Stimulated activated CD4-positive, alpha-beta T cell treated with anti-CD3 and anti-CD28 coated beads, Interleukin-1b, Interleukin-23, amount 100 ng/mL, for 48 hours (primary cell): ENCODE measurements at places on chromosomes 11 and 22.

GRCh38 chr11:58578136-58578634 is 678 bp upstream of the ZFP91 start:
- DNase-seq: peak; percentile 93

DNA sequence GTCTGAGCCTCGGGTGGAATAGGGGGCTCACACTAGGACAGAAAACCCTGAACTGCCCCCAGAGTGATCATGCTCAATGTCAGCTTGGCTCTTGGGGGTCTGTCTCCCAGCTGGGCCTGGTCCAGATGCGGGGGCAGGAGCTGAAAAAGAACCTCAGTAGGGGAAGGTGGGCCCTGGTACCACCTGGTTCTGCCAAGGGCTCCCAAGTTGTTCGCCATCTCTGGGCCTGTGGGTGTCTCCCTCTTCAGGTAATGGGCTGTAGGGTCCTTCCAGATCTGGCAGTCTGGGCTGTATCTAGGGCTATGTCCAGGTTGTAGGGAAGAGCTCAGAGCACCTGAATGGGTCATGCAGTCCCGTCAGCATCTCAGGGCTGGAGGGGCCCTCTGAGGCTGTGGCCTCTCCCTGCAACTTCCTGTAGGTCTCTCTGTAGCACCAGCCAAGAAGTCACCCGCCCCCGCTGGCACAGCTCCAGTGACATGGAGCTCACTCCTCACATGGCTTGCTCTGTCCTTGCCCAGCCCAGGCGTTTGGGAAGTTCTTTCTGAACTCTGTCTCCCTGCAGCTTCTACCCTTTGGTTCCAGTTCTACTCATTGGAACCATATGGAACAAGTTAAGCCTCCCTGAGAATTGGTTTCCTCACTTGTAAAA is 33.0 kb upstream of the SOX10 start:
- no peak for DNase-seq

GRCh38 chr11:71444811-71445210 is 3.4 kb downstream of the DHCR7 start:
- no peak for DNase-seq

DNA sequence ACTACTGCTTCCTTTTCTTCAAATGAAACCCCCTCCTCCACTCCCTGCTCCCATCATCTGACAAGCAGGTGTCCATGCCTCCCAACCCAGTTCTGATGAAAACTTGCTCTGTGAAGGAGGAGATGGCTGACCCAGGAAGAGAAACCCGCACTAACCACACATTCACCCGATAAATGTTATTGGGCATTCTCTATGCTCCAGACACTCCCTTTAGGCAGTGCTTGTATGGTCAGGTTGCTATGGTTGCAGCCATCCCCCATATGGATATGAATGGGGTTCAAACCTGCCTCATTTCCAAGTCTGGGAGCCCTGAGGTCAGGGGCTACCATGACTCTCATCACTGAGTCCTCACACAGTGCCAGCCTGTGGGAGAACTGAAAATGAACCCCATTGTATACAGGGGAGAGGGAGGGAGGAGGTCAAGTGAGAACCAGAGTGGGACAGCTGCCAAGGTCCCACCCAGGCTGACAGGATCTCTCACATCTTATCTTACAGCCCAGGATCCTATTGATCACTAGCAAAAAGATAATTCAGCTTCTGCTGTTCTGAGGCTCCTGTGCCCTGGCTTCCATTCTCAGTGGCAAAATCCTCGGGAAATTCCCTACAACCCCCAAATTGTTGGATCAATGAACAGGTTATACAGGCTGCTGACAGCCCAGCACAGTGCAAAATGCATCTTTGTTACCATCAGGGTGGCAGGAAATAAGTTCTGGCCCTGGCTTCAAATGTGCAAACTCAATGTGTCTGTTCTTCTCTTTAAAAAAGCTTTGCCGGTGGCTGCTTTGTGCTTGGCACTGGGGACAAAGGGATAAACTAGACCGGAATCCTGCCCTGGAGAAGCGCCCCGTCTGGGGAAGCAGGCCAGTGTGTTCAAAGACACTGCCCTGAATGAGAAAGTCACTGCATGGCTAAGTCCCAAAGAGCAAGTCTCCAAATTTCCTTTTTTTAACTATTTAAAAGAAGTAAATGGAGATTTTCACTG is 22.7 kb upstream of the ACER3 start:
- DNase-seq: no peak

- peak; percentile 14 for DNase-seq
These were observed 248.0 kb downstream of the CASP12 start for GRCh38 chr11:104650234-104650633.

DNA sequence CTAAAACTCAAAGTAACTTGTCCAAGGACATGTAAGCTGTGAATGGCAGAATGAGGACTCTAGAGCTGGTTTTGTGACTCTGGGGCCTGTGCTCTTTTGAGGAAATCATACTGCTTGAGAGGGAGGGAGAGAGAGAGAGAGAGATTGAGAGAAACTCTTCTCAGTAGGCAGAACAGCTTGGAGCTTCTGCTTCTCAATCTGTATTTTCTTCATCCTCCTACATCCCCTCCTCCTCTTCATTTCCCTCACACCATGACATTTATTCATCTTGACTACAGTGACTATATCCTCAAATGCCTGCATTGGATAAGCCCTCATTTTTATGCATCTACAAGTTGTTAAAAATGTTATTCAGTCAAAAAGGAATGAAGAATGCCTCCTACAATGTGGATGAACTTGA is 23.7 kb upstream of the OR10D3 start:
- no peak for DNase-seq

DNA sequence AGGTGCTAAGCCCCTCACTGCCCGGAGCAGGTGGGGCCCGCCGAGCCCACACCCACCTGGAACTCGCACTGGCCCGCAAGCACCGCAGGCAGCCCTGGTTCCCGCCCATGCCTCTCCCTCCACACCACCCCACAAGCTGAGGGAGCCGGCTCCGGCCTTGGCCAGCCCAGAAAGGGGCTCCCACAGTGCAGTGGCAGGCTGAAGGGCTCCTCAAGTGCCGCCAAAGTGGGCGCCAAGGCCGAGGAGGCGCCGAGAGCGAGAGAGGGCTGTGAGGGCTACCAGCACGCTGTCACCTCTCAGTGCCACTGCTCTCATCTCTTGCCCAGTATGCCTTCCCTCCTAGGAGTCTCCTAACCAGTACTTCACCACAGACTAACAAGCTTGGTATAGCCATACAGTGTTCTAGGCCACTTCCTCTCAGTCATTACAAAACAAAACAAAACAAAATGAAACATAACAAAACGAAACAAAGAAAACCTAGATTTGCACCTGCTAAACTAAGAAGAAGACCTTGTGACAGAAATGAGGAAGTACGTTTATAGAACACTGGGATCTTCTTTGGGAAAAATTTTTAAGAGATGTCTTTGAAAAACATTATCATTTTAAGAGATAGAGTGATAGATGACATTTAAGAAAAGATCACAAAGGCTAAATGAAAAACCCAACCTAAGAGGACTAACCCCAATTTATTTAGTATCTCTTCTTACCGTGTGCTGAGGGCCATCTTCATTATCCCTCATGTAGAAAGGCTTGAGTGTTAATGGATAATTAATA is 47.7 kb upstream of the GAB2 start:
- peak; percentile 27 for DNase-seq

DNA sequence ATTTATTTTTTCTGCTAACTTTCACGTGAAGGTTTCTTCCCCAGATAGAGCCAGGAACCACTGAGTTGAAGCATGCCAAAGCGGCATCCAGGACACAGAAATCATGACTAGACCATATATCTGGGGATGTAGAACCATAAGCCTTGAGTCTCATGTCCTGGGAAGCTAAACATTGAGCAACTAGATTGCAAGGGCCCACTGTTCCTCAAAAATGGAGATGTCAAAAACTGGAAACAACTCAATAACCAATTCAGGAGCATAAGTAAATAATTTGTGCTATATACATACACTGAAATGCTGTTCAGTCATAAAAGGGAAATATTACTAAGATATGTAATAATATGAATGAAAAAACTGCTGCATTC is 29.0 kb upstream of the CARD16 start:
- DNase-seq: no peak

DNA sequence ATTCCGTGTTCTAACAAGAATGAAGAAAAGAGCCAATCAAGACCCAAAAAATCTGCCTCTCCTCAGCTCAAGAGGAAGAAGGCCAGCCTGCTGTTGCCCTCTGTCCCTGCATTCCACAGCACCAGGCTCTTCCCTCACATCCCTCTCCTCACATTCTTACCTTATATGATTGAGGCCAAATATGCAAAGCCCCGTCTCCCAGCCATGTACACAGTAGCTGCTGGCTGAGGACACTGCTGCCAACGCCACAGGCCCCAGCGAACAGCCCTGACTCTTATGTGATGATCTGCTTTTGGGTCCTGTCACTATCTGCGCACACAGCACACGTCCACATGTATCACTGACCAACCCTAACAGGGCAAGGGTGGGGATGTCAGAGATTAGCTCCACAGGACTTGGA is 60.2 kb downstream of the MICAL3 start:
- no peak for DNase-seq

DNA sequence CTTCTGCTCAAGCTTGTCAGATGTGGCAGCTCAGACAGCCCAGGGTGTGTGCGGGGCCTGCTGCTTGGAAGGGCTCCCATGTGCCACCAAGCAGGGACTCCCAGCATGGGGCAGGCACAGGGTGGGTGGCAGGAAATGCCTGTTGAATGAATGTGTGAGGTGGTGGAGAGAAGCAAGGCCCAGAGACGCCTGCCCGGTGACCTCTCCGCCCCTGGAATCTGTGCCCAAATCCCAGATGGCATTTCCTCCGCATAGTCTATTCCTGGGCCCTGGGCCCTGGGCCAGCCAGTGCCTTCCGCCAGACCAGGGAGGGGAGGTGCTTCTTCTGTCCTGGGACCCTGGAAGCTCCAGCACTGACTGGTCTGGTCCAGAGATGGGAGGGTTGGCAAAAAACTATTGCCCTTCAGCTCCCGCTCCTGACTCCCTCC is 3.7 kb downstream of the CST6 start:
- DNase-seq: no peak

- no peak for DNase-seq
These were observed 29.9 kb upstream of the SLC5A1 start for GRCh38 chr22:32013200-32013599.

DNA sequence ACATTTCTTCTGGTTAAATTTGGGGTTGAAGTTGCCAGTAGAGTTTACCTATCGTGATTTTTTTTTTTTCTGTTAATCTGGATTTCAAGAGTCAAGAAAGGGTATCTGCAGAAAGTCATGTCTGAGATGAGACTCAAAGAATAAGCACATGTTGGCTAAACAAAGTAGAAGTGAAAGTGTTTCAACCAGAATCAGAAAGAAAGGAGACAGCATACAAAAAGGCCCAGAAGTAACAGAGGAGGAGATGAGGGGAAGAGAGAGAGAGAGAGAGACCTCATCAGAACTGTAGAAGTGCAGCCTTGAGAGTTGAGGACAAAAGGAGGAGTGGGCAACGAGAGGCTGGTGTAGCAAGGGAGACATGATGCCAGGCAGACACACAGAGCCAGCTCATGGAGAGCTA is 54.9 kb downstream of the SVIP start:
- no peak for DNase-seq
